ENCODE measurements at places on chromosomes 16 and 17.

DNA sequence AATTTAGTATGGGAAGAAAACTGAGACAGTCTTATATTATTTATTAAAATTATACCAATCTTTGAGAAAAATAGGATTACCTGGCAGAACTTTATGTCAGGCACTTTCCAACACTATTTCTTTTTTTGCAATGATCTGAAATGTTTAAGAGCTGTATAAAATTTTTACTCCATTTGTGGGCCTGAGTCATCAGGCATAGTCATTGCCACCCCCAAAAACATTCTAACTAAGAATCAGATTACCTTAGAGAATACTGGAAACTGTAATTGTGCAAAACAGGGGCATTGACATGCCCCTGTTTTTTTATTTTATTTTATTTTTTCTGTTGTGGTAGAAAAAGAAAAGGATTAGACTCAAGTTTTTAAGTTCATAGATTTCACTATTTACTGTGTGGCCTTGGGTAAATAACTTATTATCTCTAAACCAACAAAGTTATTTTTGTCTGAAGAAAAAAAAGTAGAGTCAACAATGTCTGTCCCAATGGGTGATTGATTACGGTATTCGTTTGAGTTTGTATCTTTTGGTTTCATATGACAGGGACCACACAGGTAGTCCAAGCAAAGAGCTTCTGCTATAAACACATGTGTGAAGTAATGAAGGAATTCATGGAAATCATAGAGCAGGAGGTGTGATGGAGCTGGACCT, 24.6 kb downstream of the VAT1L start:
- DNase-seq, result no peak

DNA sequence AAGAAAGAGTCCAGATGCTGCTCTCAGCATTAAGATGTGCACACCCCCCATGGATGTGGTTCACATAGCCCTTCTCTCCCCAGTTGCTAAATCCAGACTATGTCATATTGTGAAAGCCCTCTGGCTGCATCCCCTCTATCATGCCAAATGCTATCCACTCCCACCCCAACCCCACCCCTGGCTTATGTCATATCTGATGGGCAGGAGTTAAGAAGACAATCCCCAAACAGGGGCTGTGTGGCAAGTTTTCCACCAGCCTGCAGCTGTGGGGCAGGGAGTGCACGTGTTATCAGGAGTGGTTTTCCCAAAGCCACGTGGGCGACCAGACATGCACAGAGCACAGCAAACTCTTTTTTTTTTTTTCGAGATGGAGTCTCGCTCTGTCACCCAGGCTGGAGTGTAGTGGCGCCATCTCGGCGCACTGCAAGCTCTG, 10.0 kb downstream of the FAM117A start:
- no peak for DNase-seq

GRCh38 chr16:72921620-72922019, 126.3 kb downstream of the ZFHX3 start:
- DNase-seq, result peak; percentile 38

GRCh38 chr17:33106525-33107165, 115.0 kb downstream of the SPACA3 start:
- DNase-seq, result no peak

DNA sequence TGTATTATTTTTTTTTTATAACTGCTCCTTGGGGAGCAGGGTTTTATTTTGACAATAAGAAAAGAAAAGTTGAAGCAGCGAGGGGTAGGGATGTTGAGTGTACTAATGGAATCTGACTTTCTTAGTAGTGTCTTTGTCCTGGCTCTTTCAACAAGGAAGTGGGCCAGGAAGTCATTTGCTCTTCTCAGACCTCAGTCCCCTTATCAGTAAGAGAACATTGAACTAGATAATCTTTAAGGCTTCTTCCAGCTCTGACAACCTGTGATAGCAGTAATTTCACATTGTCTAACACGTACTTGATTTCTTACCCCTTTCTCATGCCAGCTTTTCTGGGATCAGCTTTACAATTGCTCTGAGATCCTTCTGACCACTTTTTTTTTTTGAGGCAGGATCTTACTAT, 8.3 kb downstream of the LIG3 start:
- DNase-seq, result no peak

DNA sequence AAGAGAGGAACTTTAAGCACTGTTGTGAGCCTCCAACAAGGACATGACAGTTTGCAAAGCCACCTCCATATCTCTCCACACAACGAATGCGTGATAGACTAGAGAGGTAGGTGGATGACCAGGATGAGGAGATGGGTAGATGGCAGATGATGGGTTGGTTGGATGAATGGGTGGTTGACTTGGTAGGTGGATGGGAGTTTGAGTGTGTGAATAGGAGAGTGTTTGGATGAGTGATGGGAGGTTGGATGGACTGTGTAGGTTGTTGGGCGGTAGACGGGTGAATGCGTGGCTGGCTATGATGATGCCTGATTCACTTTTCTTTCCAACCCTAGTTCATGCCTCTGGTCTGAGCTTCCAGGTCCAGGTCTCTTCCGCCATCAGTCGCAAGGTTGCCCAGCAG, 4.1 kb downstream of the CDH16 start:
- DNase-seq, result no peak

- no peak for DNase-seq
Observed at GRCh38 chr17:56995766-56996165, 17.8 kb downstream of the SCPEP1 start.

GRCh38 chr17:82858376-82859126, 18.7 kb upstream of the ZNF750 start:
- no peak for DNase-seq

- DNase-seq, result no peak
Observed at GRCh38 chr17:81712468-81713003, 452 bp downstream of the SLC25A10 start.

DNA sequence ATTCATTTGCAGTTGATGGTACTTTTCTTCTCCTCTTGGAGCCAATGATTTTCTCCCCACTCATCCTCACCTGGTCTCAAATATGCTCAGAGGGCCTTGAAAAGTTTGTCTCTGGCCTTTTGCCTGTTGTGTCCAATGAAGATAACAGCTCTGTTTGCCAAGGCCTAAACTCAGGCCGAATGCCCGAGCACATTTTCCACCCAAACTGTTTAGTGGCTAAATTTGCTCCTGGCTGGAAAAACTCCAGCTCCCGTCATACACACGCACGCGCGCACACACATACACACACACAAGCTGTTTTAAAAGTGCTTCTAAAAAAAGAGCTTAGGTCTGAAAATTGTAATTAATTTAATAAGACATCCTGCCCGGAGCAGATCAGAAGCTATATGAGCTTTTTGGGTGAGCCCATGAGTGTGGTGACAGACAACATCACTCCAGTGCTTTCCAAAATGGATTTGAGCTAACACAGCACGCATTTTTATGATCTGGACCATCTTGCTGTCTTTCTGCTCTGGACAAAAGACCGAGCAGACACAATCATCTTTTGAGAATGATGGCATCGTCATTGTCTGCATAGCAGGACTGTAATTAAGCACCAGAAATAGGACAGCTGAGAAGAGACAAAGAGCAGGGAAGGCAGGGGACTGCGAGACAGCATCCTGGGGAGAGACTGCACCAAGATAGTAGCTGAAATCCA, 48.9 kb downstream of the IRX6 start:
- DNase-seq, result no peak

- no peak for DNase-seq
Observed at GRCh38 chr17:36001110-36001771, at the start of gene CCL15. TSS of gene CCL15 (minus strand) at chr17:36001553. CDS start at chr17:36001492, 61 bp downstream.

- DNase-seq, result no peak
Observed at GRCh38 chr16:50160495-50161164, 7.5 kb downstream of the TENT4B start.

DNA sequence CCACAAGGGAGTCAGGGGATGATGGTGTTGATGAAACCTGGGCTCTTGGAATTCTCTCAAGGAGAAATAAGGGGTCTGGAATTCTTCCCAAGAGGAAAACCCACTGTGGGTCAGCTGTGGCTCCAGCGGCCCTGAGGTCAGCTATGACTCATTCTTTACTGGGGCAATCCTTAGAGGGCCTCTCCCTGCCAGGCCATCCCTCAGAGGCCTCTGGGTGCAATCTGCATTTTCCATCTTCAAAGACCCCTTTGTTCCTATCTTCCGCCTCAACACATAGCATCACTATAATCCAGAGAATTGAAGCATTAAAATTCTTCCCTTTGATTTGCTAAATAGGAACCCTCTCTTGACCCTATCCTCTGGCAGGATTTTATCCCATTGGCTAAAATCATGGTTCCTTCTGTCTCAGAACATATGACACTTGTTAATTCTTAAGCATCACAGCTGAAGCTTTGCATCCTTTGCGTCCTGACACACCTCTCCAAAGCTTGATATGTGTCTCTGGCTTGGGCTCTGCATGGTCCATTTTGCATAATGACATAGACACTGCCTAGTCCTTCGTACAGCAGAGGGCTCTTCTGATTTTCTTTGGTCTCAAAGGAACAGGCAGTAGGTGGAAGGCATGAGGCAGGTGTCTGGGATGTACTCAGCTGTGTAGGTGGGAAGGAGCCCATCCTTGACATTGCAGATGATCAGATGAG, 4.4 kb upstream of the KRT37 start:
- DNase-seq, result no peak
